ENCODE measurements at places on chromosomes 13 and 19.

DNA sequence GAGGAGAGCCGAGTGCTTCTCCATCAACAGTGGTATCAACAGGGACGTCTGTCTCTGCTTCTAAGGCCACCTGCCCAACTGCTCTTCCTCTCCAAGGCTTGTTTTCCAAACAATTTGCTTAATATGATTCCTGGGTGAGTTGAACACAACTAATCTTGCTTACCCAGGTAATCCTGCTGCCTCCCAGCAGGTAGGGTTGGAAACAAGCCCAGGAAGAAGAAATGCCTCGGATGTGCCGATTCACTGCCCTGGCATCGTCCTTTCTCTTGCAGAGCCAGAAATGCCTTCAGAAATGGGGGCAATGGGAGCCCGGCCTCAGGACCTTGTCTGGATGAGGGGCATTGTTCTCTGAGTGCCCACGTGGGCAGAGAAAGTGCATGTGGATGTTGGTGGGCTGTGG lies 51.9 kb upstream of the C1QTNF9B start:
- DNase-seq = no peak

GRCh38 chr19:34041925-34042521 lies 130.3 kb upstream of the LSM14A start:
- peak; percentile 93 for DNase-seq

- DNase-seq = no peak
Measured at GRCh38 chr13:93296584-93296983, 70.0 kb downstream of the GPC6 start.

DNA sequence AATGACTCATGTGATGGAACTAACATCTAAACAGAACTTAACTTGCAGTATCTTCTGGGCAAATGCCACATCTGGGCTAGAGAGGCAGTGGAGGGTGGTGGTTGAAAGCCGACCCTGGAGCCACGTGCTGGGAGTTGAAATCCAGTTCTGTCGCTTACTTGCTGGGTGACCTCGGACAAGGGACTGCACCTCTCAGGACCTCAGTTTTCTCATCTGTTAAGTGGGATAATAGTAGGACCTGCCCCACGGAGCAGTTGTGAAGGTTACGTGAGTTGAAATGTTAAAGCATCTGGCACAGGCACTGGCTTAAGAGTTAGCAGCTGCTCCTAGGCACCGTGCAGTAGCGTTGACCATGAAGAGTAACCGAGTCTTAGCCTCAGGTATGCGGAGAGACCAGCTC lies 76.1 kb downstream of the SIPA1L3 start:
- no peak for DNase-seq

DNA sequence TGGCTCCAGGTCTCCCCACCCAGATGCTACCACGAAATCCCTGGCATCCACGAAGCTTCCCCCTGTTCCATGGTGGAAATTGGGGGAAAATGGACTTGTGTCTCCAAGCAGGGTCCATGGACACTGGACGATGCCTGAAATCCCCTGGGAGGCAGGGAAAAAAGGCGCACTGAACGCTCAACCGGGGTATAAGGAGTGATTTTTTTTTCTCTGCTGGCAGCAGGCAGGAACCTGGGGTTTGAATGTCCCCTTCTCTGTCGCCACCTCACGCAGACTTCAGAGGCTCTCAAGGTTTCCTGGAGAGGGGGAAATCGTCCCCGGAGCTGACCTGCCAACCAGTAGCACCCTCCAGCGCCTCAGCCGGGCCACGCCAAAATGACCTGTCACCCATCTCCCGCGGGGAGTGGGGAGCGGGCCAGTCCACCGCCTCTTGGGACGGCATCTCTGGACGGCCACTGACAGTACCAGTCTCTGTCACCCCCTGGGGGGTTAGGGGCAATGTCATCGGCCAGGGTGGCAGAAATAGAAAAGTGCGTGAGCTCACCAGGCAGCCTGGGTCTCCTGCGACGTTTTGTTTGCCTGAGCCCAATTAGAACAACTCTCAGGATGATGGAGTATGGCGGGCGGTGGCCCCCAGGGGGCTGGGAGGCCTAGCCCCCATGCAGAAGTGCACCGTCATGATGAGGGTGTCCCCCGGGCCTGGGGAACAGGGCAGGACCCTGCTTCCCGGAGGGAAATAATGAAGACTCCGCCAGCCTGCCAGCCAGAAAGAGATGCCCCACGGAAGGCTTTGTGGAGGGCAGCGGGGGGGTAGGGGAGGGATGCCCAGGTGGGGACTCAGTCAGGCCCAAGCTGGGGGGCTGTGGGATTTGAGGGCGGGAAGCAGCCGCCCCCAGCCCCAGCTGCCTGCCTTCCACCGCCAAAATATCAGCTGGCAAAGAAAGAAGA lies 2.6 kb downstream of the PTPRS start:
- DNase-seq = peak; percentile 55
